NCI-H460 (cell line): ENCODE measurements at places on chromosomes 16 and 17.

- no peak for DNase-seq
Observed at GRCh38 chr17:76511668-76512365, 10.6 kb upstream of the RHBDF2 start.

GRCh38 chr17:49787884-49788477, 500 bp upstream of the KAT7 start:
- no peak for DNase-seq

DNA sequence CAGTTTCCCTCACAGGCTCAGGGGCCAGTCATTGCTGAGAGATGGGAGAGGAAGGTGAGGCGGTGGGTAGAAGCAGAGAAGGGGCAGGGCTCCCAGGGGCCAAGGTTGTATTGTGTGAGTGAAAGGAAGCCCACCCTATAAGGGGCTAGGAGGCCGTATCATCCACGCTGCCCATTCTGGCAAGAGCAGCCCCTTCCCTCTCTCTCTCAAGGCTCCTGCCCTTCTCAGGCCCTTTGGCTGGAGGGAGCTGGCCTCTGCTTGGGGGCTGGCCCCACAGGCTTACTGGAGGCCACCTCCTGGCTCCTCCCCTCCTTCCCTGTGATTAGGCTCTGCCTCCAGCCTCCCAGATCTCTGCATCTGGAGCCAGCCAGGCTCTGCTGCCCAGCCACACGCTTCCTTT, 7.6 kb downstream of the TBKBP1 start:
- no peak for DNase-seq

GRCh38 chr16:1117176-1117900, 21.3 kb upstream of the C1QTNF8 start:
- DNase-seq = no peak

GRCh38 chr16:22307838-22308237, 10.6 kb downstream of the POLR3E start:
- DNase-seq = no peak

GRCh38 chr17:45646288-45646988, 137.7 kb upstream of the CRHR1 start:
- DNase-seq = no peak

- no peak for DNase-seq
Observed at GRCh38 chr16:3467182-3467581, 23.7 kb downstream of the NAA60 start.

DNA sequence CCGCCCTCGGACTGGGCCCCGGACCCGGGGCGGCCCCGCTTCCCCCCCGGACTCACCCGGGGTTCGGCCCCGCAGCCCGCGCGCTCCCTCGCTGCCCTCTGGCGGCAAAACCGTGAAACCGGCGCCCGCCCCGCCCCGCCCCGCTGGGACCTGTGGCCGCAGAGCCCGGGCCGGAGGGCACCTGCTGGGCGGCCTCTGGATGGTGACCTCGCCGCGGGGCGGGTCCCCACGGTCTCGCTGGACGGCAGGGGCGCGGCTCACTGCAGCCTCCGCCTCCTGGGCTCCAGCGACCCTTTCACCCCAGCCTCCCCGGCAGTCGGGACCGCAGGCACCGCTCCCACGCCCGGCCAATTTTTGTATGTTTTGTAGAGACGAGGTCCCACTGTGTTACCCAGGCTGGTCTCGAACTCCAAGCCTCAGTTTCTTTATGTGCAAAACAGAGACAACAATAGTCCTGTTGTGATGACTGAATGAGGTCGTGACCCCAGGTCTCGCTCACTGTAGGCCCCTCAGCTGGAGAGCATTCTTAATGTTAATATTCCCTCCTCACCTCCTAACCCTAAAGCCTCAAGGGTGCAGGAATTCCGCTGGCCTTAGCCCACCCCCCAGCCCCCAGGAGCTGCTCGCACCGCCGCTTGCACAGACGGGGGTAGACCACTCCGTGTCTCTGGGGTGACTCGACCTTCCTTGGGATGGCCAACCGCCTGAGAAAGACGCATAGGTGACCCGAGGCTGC, 33.7 kb upstream of the RPH3AL start:
- peak; percentile 81 for DNase-seq

DNA sequence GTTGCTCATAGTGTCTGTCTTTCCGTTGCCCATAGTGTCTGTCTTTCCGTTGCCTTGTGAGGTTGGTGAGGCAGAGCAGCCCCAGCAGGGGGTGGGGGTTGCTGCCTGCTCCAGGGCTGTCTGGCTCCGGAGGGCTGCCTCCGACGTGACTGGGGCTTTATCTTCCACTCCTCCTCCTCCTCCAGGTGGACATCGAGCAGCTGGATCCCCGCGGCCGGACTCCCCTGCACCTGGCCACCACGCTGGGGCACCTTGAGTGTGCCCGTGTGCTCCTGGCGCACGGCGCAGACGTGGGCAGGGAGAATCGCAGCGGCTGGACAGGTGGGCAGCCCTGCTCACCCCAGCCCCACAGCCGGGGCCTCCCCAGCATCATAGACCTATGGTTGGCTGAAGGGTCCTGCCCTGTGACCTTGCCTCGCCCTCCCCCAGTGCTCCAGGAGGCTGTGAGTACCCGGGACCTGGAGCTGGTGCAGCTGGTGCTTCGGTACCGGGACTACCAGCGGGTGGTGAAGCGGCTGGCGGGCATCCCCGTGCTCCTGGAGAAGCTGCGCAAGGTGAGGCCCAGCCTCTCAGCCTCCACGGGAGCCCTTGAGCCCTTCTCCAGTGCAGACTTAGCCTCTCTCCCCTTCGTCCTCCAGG, 14.7 kb downstream of the ANKRD13B start:
- DNase-seq = no peak

DNA sequence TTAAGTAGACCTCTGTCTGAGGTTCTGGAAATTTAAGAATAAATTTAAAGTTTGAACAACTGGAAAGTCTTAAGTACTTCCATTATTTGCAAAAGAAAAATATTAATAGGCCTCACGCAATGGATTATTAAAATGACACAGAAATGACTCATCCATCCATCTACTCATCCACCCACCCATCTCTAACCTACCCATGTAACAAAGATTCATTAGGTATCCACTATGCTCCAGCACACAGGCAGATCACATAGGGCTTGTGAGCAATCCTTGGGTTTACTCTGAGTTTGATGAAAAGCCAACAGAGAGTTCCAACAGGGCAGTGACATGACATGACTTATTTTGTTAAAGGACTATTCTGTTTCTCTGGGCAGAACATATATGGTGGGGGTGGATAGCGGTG, 93.3 kb downstream of the HELZ start:
- DNase-seq = no peak

- DNase-seq = peak; percentile 62
Observed at GRCh38 chr17:82767041-82767754, 15.3 kb downstream of the TBCD start.

DNA sequence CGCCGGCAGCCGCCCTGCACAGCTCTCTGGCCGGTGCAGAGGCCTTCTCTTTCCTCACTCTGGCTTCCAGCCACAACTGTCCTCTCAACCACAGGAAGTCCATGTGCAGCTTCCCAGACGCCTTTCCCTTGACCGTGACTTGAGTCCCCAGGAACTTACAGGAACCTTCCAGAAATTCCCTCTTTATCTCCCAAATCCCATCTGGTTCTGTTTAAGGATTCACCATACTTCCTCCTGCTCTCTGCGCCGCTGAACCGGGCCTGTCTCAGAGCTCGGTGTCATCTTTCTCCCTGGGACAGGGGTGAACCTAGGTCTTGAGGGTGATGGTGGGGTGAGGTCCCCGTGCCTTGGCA, 65.2 kb upstream of the ZNF469 start:
- DNase-seq = no peak

- DNase-seq = no peak
Observed at GRCh38 chr17:73470316-73470826, 158.6 kb upstream of the CDC42EP4 start.

DNA sequence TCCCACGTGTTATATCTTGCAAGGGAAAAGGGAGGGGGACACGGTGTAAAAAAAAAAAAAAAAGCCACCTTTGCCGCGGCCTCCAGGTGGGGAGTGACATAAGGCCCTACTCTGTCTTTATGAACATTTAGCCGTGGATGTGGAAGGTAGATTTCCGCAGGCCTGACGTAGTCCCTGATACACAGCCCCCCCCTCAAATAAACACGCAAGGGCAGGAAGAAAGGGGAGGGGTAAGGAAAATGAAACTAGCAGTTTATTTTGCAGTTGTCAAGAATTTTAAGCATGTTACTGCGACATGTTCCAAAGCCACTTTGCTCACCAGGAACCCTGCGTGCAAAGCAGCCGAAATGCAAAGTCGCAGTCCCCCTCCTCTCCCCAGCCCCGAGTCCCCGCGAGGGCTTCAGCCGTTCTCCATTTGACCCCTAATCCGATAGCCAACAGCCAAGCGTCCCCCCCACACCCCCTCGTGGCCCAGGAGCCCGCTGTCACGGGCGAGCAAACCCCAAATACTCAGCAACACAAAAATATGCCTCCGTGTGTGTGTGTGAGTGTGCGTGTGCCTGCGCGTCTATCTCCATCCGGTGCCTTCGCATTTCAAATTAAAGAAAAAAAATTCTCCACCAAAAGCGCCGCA, 1.2 kb downstream of the CBX4 start:
- no peak for DNase-seq

- no peak for DNase-seq
Observed at GRCh38 chr17:59338498-59338897, 7.0 kb downstream of the YPEL2 start.
